ENCODE measurements at places on chromosomes 16 and 17.

DNA sequence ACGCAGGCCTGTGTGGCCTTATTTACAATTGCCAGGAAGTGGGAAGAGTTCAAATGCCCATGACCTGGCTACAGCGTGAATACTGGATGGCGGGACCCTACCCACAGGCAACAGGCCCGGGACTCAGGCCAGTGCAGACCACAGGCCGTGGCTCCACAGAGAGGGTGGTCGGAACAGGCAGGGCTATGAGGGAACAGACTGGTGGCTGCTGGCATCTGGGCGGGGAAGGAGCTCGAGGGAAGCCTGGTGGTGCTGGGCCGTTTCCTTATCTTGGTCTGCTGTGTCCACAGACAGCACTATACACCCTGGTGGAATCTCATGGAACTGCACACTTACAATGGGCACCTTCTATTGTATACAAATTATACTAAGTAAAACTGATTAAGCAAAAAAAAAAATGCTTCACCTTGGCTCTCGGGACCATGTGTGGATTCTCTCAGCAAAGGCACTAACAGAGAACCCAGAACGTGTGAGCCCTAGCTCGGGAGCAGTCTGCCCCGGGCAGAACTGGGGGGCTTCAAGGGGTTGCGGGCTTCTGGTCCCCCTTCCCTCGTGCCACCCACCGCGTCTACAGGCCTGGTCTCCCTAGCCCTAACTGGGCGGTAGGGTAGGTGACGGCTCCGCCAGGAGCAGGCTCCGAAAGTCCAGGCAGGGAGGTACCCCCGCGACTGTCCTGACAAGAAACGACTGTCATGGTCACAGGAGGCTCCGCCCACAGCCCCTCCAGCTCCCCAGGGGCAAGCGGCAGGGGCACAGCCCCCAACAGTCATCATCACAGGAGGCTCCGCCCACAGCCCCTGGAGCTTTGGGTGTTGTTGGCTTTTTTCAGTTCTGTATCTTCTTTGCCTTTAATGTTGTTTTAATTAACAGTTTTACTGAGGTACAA lies 21.8 kb downstream of the CEP131 start:
- DNase-seq, result peak; percentile 61
- peaks cover 4% of the 10 kb centered on the region for H3K4me1 ChIP-seq
- H3K4me3 ChIP-seq, result no peak overlapping the region

GRCh38 chr17:59178266-59178985 lies 22.9 kb downstream of the PRR11 start:
- H3K36me3 ChIP-seq, result no peaks in the 10 kb centered on the region
- H3K27ac ChIP-seq, result no peak overlapping the region
- H3K27me3 ChIP-seq, result no peaks in the 10 kb centered on the region

- H3K27me3 ChIP-seq, result no peaks in the 10 kb centered on the region
- H3K27ac ChIP-seq, result no peak overlapping the region
- peaks cover 28% of the 10 kb centered on the region for H3K36me3 ChIP-seq
Observed at GRCh38 chr17:57266902-57267311, 10.6 kb downstream of the MSI2 start.

- no peak for DNase-seq
- H3K27ac ChIP-seq, result no peak overlapping the region
- H3K4me3 ChIP-seq, result no peak overlapping the region
Observed at GRCh38 chr17:8475781-8476180, 40.1 kb downstream of the NDEL1 start.

DNA sequence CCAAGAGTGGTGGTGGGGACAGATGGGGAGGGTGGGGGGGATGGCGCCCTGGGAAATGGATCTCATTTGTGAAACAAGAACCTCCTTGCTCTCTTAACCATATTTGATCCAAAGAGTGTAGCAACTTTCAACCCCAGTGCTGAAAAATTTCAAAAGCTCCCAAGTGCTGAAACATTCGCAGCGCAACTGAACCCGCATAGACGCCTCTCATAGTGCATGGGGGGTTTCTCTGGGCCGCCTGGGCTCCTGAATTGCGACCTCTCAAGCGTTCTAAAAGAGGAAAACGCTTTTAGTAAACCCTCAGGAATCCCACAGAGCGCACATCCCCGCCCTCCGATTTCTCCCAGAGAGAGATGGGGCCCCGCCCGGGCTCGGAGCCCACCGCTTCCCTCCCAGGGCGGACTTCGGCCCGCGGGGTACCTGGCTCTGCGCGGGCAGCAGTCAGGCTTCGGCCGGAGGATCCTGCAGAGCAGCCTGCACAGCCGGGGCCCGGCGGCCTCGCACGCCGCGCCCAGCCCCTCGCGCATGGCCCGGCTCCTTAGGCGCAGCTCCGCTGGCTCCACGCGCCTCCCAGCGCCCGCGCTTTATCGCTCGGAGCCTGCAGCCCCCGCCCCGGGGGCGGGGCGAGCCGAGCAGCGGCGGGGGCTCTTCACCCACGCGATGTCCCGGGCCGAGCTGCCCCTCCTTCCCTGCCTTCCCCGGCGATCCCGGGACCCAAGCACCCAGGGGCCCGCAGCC lies 7.0 kb downstream of the NOS2 start:
- H3K4me1 ChIP-seq, result peaks cover 6% of the 10 kb centered on the region
- no peak for DNase-seq
- H3K27ac ChIP-seq, result no peak overlapping the region
- no peaks in the 10 kb centered on the region for H3K36me3 ChIP-seq
- H3K4me3 ChIP-seq, result peak overlapping the region; percentile 44

- H3K36me3 ChIP-seq, result no peaks in the 10 kb centered on the region
- H3K4me3 ChIP-seq, result no peak overlapping the region
- no peak for DNase-seq
- H3K27ac ChIP-seq, result peak overlapping the region; percentile 83
- H3K4me1 ChIP-seq, result peaks cover 26% of the 10 kb centered on the region
Observed at GRCh38 chr16:86342161-86342834, 168.0 kb upstream of the FOXF1 start.

DNA sequence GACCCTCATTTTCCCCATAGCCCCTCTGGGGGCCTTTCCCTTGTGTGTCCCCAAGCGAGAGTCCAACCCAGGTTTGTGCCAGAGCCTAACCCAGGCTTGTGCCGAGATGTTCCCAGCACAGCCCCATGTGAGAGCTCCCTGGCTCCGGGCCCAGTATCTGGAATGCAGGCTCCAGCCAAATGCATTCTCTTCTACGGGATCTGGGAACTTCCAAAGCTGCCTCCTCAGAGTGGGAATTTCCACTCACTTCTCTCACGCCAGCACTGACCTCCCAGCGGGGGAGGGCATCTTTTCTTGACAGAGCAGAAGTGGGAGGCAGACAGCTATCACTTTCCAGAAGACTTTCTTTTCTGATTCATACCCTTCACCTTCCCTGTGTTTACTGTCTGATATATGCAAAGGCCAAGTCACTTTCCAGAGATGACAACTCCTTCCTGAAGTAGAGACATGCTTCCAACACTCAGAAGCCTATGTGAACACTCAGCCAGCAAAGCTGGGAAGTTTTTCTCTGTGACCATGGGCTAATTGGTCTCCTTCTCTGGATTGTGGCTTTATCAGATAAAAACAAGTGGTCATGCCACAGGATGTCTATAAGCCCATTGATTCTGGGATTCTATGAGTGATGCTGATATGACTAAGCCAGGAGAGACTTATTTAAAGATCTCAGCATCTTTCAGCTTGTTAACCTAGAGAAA lies 2.5 kb upstream of the CCL2 start:
- H3K27me3 ChIP-seq, result no peaks in the 10 kb centered on the region
- peak overlapping the region; percentile 80 for H3K27ac ChIP-seq
- no peak for DNase-seq
- H3K4me1 ChIP-seq, result peaks cover 88% of the 10 kb centered on the region
- no peak overlapping the region for H3K4me3 ChIP-seq

DNA sequence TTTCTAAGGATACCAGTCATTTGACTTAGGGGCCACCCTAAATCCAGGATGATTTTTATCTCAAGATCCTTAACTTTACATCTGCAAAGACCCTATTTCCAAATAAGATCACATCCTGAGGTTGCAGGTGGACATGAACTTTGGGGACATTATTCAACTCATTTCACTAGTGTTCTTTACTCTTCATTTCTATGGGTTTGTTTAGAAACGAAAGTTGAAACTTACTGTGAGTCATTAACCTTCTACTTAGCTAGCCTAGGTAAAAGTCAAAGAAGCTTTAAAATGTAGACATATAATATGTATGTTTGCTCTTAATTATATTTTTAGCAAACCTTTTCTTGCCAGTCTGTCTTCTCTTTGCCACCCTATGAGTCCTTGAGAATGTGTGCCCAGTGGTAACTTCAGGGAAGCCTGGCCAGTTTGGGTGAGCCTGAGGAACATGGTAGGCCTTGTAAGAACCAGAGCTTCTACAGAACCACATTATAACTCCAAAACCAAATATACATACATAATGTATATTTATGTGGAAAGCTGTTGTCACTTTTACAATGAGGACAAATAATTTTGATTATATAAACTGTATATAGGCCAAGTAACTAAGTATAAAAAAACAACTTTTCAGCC lies 38.4 kb downstream of the BPTF start:
- H3K4me1 ChIP-seq, result peaks cover 20% of the 10 kb centered on the region
- no peaks in the 10 kb centered on the region for H3K27me3 ChIP-seq
- no peak overlapping the region for H3K27ac ChIP-seq
- DNase-seq, result no peak
- no peak overlapping the region for H3K4me3 ChIP-seq
